Fibroblast of skin of right quadriceps (primary cell): ENCODE measurements at places on chromosomes 13 and 19.

DNA sequence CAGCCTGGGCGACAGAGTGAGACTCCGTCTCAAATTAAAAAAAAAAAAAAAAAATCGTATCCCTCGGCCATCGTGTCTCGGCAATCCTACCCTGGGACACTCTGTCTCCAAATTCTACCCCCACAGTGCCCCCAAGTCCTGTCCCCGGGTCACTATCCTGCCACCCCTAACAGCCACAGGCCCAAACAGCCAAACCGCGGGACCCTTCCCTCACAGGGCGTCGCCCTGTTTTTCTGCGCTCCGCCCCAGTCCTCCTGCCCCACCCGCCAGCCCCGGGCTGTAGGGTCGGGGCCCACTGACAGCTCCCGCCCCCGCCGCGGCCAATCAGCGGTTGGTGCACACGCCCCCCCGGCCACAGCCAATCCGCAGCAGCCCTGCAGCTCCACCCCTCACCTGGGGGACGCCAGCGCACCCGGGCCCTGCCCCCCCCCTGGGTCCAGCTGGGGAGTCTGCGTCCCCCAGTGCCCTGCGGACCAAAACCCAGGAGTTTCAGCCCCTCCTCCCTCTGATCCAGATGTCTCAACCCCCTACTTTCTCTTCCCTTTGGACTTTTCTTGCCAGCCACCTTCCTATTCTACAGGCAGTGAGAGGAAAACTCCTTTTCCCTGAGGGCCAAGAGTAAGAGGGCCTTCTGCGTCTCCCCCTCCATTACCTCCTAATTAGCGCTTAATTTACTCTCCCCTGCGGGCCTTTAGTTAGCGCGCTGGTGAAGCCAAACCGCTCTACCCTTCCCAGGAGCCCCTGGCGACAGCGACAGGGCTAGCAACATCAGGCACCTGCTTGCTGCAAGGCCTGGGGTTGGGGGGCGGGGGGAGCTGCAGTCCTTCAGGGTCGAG is 1.5 kb upstream of the BCAT2 start:
- DNase-seq, result peak; percentile 56

- no peak for DNase-seq
Observed at GRCh38 chr19:29381353-29382203, 144.2 kb upstream of the VSTM2B start.

GRCh38 chr13:33678906-33679657 is 138.9 kb upstream of the RFC3 start:
- DNase-seq, result peak; percentile 25

DNA sequence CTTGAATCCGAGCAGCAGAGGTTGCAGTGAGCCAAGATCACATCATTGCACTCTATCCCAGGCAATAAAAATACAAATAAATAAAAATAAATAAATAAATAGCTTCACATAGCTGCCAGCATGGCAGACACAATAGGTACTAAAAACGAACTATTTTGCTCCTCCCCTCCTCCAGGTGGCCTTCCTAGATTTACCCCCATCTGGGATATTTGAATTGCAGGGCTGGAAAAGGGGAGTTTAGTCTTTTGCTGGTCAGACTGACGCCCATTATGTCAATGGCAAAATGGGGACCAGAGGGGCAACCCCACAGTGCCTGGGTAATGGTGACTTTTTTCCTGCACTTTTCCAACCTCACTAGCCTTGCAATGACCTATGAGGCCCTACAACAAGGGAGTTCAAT is 640 bp upstream of the GMFG start:
- no peak for DNase-seq

DNA sequence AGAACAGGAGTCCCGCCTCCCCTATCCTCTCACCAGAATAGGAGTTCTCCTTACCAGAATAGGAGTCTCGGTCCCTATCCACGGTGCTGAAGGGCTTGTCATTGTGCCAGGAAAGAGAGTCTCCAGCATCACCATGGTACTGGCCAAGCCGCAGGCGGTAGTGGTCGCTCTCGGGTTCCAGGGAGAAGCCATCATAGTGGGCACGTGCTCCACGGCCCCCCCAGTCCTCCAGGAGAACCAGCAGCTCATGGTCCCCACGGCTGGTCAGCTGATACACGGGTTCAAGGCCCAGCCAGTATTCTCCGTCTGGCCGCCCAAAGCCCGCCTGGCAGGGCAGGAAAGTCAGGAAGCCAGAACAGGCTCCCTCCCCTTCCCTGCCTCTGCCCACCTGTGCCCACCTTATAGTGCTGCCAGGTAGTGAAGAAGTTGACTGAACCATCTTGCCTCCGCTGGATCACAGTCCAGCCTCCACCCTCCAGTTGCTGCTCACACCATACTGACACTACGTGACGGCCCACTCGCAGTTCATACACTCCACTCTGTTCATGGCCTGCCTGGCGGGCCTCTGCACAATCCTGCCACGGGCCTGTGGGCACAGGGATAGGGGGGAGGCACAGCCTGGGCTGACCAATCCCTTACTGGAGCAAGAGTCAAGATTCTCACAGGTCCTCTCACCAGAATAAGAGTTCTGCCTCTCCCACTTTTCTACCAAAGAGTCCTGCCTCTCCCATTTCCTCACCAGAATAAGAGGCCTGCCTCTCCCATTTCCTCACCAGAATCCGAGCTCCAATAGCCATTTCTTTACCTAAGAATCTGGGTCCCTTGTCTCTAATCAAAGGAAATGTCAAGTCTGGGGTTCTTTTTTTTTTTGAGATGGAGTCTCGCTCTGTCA is 7.4 kb downstream of the SHFL start:
- no peak for DNase-seq

DNA sequence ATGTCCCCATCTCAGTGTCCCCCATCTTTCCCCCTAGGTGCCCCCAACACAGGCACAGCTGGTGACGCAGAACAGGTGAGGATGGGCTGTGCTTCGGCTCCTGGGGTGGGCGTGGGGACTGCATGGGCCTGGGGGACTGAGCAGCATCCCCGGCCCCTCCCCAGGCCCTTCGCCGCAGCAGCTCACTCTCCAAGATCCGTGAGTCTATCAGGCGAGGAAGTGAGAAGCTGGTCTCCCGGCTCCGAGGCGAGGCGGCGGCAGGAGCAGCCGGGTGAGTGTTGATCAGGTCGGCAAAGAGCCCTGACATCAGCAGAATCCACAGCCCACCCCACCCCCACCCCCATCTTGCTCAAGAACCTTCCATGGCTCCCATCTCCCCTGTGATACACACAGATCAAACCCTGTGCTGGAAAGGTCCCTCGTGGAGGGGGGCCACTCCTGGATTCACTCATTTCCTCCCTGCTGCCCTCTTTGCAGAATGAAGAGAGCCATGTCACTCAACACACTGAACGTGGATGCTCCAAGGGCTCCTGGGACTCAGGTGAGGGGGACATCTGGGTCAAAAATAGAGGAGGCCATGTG is 10.0 kb downstream of the KLC3 start:
- DNase-seq, result no peak

DNA sequence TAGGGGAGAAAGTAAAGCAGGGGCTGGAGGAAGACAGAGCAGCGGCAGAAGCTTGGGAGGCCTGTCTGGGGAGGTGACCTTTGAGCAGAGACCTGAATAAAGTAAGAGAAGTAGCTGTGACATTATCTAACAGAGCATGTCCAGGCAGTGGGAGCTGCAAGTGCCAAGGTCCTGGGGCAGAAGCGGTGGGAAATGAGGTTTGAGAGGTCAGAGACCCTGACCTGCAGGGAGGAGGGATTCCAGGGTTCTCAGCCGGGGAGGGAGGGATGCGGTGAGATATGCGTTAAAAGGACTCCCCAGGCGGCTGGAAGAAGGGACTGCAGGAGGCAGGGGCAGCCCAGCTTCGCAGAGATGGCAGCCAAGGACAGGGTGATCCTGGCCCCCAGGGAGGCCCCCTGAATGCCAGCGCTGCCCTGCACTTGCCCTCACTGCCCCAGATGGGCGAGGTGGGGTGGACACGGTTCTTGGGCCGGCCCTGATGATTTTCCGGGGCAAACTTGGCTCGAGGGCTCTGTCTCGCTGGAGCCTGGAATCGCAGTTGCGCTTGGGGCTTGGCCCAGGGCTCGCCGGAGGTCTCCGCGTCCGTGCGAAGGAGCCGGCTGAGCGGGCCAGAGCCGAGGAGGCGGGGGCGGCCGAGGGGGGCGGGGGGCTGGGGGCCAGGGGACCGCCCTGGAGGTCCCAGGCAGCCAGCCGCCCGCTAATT is 3.2 kb downstream of the CRLF1 start:
- no peak for DNase-seq

DNA sequence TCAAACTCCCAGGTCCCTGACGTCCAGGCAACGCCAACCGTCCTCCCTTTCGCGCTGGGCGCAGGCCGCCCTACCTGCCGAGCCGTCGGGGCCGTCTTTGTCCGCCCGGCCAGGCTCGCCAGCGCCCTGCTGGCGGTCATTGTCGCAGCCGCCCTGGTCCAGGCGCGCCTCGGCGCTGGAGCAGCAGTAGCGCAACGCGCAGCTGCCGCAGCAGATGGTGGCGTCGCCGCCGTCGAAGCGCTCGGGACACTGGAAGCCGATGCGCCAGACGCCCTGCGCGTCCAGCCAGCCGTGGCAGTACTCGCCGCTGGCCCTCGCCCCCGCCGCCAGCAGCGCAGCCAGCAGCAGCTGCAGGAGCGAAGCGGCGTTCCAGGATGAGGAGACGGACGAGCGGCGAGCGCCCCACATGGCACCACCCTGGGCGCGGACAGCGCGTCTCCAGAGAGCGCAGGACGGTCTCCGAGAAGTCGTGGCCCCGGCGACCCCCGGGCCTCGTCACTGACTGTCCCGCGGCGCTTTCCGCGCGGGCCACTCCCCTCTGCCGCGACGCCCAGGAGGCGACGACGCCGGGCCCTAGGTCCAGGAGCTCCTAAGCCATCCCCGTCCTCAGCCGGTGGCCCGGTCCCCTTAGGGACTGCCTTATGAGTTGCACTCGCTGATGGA is 1.1 kb downstream of the SHISA2 start:
- peak; percentile 10 for DNase-seq

DNA sequence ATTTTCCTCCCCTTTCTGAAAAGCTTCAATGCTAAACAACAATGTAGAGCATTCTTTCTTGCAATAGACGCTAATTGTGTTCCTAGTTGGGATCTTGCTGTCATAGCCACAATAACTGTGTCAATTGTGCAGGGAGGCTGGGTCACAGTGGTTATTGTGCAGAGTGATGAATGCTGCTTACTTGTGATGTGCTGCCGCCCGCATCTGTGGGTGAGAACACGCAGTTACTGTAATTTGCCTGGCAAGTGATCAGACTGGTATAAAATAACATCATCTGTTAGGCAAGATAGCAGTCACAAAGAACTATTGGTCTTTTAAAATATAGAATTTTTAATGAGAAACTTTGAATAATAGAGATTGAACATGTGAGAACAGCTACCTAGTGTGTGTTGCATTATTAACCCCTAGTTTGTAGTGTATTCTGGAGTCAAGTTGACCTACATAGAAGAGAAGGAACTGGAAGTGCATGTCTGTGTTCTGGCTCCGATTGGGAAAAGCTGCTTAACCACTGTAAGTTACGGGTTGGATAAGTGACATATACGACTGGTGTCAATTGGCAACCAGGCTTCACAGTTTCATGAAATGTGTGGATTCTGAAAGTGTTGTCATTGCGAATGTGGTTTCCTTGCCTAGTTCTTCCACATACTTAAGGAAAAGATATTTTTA is 43.6 kb downstream of the SLAIN1 start:
- no peak for DNase-seq

DNA sequence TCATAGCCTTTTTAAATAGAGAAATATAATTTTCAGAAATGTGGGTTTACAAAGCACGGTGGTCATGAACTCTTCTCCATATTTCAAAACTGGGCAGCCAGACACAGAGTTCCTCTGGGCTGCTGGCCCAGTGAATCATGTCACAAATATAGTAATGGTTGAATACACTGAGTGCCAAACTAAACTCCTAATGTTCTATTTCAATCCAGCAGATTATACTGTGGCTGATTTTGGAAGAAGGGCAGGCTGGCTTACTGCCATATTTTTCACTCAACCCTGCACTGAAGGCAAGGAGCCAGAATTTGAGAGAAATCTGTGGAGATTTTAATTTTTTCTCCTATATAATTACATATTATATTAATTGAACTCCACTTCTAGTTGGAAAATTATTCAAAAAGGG is 17.0 kb upstream of the PRR20A start:
- DNase-seq, result no peak

DNA sequence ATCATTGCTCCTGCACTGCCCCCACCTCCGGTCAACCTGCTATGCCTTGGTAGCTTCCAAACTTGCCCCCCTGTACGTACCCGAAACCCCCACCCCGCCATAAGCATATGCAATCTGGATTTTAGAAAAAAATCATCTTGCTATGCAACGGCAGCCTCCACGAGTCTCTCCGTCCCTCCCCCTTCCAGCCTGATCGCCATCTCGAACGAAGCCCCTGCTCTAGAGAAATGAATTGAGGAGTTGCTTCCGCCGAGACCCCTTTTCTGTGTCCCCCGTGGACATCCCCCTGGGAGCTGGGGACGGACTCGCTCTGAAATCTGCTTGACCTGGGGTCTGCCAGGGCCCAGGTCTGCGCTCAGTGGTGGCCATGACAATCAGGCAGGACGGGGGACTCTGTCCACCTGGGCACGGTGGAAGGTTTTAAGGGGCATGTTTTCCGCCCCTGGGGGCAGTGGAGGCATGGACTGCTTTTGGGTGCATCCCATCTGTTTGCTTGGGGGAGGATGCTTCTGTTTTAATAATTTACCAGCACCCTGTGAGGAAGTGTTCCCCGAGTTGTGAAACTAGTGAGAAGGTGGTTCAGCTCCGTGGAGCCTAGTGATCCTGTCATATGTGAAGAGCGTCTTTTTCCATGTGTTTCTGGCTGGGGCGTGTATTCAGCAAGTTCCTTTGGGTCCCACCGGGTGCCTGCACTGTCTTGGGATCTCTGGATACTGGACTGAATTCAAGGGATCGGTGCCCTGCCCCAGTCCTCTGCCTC is 1.0 kb downstream of the KDM4B start:
- DNase-seq, result no peak

DNA sequence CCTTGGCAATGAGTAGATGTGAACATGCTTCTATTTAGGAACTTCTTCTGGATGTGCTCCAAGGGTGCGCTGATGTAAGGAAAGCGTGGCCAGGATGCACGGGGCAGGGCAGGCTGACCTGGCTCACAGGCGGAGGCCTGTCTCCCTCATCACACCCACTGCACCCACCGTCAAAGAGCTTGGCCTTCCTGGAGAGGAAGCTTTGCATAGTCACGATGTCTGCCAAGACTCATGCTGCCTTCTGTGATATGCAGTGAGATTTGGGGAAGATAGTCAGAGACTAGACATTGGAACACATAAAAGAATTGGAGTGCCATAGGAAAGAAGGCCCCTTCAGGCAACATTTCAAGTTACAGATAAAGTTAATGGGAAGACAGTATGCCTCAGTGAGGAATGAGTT is 82.0 kb downstream of the MYO16 start:
- no peak for DNase-seq

- no peak for DNase-seq
Observed at GRCh38 chr19:38931521-38931793, 713 bp downstream of the MRPS12 start.

- no peak for DNase-seq
Observed at GRCh38 chr13:56563663-56564062, 577.1 kb upstream of the PRR20A start.

GRCh38 chr13:63167699-63168337 is 1752.2 kb upstream of the PCDH20 start:
- no peak for DNase-seq

- no peak for DNase-seq
Observed at GRCh38 chr13:105906746-105907145, 628.7 kb downstream of the EFNB2 start.
